SW 1271 (cell line): ENCODE measurements at places on chromosomes 13 and 19.
A peak's percentile ranks its signal among the peaks of the same experiment; 100 is the strongest.

DNA sequence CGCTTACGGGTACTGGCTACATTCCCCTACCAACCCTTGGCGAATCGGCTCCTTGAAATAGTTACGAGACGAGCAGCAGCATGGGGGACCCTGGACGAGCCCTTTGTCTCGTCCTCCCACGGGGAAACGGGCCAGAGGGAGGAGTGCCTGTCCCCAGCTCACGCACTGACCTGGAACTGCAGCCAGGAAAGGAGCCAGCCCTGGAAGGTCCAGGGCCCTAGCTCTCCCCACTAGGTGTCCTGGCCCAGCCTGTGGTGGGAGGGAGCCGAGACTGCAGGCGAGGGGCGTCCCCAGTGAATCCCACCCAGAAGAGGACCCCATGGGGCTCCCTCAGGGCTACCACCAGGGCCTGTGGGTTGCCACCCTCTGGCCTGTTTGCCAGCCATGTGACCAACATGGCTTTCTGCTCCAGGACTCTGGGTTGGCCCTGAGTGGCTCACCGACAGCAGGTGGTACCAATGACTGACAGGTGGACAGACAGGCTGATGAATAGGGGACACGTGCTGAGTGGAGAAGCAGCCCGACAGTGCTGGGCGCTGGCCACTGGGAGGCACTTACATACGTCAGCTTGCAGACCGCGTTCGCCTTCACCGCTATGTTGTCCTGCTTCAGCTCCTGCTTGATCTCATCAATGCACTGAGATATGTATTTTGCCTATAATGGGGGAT, 13.2 kb downstream of the AP3D1 start:
- DNase-seq, result no peak

GRCh38 chr19:33775731-33776487, 20.8 kb upstream of the KCTD15 start:
- no peak for DNase-seq

DNA sequence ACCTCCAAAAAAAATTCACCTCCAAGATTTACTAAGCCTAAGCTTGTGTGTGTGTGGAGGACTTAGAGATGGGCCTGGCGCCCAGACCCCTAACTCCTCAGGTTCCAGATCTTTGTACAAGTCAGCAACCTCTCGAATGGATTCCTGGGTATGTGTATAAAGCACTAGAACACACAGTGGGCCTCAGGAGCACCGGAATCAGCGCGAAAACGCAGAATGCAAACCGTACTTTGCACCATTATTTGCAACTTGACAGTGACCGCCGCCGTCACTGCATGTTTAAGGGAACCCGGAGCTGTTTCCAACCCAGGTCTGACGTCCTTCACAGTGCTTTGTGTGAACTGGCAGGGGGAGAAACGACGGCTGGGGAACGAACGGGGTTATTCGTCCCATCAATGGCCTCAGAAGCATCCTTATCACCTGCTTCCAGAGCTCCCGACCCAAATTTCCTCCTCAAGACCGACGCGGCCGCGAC, 688 bp downstream of the ZNF606 start:
- no peak for DNase-seq

DNA sequence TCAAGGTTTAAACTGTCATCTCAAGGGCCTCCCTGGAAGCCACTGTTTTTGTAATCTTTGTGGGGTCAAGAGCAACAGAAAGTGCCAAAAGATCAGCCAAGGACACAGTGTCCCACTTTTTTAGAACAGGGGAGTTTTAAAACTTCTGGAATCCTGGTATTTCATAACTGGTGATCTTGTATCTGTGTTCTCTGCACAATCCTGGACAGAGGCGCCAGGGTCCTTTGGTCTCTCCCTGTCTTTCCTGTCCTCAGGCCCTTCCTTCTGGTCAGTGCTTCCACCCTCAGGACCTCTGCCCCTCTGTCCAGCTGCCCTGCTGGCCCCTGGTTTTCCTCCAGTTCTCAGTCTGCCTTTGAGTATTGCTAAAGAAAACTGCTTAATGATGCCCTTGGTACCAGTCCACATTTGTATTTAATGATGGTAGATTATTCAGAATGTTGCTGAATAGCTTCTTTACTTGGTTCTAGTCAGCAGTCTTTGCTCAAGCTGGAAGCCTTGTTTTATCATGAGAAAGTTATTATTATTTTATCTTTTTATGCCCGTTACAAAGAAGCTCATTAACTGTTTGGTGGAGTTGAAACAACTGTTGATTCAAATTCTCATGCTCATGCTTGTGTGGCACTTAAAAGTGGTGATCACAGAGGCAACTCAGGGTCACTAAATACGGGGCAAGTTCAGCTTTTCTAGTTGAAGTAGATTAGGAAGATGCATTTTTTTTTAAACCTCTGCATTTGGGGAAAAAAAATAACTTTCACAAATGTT, 47.5 kb downstream of the WASF3 start:
- DNase-seq, result no peak

GRCh38 chr13:112451512-112452379, 75.6 kb downstream of the SPACA7 start:
- DNase-seq, result no peak

- DNase-seq, result no peak
Observed at GRCh38 chr13:40384976-40385857, 281.2 kb downstream of the FOXO1 start.

GRCh38 chr19:35911173-35911572, 3.1 kb upstream of the TYROBP start:
- no peak for DNase-seq

GRCh38 chr19:41428481-41428859, 1.3 kb upstream of the B3GNT8 start:
- no peak for DNase-seq

- peak; percentile 9 for DNase-seq
Observed at GRCh38 chr19:10808937-10809649, 26.9 kb downstream of the TMED1 start.

DNA sequence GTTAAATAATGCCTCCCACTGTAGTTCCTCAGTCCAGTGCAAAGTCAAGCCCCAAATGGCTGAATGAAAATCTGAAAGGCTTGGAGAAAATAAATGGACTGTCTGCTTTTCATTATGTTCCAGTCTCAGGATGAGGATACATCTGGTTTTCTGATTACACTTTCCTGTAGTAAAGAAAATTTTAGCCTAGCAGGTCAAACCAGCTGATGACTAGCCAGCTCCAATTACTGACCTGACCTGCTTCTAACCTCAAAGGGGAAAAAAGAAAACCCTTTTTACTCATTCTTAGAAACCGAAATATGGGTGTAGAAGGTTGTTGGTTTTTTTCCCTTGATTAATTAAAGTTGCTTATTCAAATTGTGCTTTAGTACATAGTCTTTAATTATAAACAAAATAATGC, 418.4 kb downstream of the EFNB2 start:
- DNase-seq, result no peak

DNA sequence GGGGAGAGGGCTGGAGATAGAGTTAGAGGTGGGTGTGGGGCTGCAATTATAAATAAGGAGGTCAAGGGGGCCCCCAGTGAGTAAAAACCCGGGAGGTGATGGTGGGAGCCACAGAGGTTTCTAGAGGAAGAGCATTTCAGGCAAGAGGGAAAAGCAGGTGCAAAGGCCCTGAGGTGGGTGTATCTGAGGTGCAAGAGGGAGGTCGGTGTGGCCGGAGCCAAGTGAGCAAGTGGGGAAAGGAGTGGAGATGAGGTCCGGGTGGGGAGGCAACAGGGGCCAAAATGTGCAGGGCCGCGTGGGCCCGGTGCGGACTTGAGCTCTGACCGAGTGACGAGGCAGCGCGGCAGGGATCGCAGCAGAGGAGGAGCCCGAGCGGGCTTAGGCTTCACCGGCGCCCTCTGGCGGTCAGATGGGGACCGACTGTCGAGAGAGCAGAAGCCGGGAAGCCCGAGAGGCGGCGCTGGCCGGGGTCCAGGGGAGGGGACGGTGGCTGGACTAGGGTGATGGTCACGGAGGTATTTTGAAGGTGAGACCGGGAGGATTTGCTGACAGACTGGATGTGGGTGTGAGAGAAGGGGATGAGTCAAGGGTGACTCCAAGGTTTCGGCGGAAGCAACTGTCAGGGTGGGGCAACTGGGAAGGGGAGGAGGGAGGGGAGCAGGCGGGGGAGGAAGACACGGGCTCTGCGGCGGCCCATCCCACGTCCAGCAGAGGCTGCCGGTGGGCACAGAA, 17.7 kb upstream of the SPACA4 start:
- DNase-seq, result no peak

GRCh38 chr19:14497228-14497921, 1.4 kb upstream of the GIPC1 start:
- no peak for DNase-seq

- DNase-seq, result no peak
Observed at GRCh38 chr19:49315111-49315510, 9.9 kb downstream of the SLC6A16 start.

GRCh38 chr13:99797691-99798090, 173.9 kb downstream of the ZIC5 start:
- no peak for DNase-seq

DNA sequence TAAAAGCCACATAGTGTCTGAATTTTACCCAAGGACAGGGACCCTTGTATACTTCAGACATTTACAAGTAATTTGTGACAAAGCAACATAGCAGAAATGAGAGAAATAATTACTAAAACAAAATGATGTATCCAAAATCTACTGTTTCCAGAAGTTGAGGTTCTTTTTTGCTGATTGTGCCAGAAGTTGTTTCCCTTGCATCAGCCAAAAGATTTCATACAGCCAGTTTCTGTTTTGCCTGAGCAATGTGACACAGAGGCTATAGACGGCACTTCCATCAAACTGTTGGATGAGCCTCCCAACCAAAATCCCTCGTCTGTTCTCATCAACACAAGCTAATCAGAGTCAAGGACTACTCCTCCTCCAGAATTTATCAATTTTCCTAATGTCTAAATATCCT, 913.2 kb upstream of the GPC6 start:
- no peak for DNase-seq

DNA sequence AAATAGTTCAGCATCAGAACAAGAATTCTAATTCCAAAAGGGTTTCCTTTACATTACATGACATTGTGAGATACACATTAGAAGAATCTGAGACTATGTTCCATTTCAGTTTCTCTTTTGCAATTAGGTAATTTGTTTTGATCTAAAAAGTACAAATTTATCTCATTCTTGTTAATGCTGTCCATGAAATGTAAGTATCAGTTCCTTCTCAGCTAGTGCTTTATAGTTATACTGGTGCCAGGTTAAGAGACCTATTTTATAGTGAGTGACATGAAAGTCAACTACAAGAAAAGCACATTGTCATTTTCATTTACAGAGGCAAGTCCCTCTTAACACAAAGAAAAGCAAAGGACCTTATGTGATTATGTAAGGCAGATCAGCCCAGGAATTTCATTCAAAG, 43.9 kb downstream of the RCBTB2 start:
- no peak for DNase-seq

GRCh38 chr13:46296115-46296822, 84.5 kb downstream of the LRRC63 start:
- no peak for DNase-seq

- DNase-seq, result no peak
Observed at GRCh38 chr19:10519421-10519820, 2.2 kb upstream of the S1PR5 start.

DNA sequence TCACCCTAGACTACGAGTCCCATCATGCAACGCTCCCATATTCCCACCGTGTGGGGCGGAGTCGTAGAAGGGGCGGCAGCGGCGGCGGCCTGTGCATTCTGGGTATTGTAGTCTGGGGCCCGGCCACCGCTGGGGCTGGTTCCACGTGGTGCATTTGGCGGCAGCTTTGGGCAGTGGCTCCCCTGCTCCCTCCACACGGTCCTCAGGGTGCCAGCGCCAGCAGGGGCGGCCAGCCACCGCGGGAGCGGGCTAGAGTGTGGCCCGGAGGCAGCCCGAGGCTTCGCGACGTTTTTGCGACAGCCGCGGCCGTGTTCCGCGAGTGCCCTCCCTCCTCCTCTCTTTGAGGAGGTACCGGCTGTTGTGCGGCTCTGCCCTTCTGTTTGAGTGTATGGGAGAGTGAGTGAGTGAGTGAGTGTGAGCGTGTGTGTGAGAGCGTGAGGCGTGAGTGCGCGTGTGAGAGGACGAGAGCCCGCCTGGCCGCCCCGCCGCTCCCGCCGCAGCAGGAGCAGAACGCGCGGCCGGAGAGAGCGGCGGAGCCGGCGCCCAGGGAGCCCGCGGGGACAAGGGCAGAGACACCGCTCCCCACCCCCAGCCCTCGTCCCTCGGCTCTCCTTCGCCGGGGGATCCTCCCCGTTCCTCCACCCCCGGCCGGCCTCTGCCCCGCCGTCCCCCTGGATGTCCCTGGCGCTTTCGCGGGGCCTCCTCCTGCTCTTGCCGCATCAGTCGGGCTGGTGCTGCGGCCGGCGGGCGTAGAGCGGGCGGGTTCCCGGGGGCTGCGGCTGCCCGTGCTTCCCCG, at the start of gene CDK8:
Gene CDK8, plus strand, starts transcription at position 343 of the 796 bp plus-strand sequence. CDS start 513 bp downstream, outside the sequence.
- peak; percentile 93 for DNase-seq

DNA sequence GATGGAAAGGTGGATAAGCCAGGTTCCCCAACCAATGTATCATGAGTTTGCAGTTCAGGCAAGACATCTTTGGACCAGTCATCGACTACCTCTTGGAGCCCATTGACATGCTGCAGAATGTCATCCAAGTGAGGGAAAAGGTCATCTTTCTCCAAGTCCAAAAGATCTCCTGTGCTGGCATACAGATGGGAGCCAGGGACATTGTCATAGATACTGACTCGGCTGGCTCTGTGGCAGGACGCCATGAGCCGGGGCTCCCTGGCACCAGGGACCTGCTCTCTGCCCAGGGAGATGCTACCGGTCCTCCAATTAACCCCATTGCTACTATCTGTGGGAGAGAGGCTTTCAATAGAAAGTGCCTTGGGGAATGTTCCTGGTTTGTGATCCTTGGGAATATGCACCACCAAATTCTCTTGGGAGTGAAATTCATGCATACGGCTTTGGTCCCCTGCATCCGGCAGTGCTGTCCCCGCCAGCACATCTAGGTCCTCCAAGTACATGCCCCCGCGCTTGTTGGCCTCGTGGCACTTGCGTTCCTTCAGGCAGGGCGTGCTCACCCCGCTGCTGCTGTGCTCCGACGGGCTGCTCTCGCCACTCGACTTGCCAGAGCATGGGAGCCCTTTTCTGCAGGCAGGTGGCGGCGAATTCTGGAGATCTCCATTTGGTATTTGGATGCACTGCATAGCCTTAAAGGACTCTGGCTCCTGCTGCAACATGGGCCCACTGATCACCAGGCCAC, 113.0 kb downstream of the KL start:
- DNase-seq, result no peak

GRCh38 chr13:97339019-97339987, 94.7 kb upstream of the RAP2A start:
- no peak for DNase-seq
